DND-41 (cell line): ENCODE measurements at places on chromosomes 4 and X.

DNA sequence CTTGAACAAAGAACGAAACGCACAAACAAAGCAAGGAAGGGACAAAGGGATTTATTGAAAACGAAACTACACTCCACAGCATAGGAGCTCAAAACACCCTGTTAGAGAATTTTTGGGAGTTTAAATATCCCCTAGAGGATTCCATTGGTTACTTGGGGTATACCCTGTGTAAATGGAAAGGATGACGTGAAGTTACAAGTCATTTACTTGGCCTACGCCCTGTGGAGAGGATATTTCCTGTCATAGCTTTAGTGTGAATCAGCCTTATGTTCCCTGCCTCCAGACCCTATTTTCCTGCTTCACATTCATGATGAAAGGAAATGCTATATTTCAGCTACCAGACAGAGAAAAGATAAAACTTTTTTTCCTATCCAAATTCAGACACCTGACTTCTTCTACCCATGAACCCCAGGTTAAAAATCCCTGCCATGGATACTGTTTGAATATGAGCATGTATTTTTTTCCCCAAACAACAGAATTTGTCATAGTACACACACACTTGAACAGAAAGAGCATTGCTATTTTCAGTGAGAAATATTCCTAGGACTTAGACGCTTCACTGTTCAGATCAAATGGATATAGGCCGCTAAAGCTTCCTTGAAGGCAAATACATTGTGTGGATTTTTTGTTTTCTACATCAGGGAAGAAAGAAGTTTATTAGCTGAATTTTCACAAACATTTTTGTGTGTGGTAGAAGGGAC lies 20.4 kb downstream of the PIN4 start:
- no peak for DNase-seq

GRCh38 chr4:169565606-169566005 lies 46.8 kb downstream of the NEK1 start:
- no peak for DNase-seq

GRCh38 chr4:46386570-46386969 lies 3.4 kb downstream of the GABRA2 start:
- no peak for DNase-seq

GRCh38 chr4:79445371-79445781 lies 37.3 kb upstream of the GK2 start:
- DNase-seq: no peak

- no peak for DNase-seq
Measured at GRCh38 chr4:83150653-83151330, 36.3 kb upstream of the PLAC8 start.

GRCh38 chr4:161926033-161926828 lies 237.6 kb downstream of the FSTL5 start:
- DNase-seq: no peak

- DNase-seq: no peak
Measured at GRCh38 chrX:107565015-107565414, 63.3 kb upstream of the PRPS1 start.

DNA sequence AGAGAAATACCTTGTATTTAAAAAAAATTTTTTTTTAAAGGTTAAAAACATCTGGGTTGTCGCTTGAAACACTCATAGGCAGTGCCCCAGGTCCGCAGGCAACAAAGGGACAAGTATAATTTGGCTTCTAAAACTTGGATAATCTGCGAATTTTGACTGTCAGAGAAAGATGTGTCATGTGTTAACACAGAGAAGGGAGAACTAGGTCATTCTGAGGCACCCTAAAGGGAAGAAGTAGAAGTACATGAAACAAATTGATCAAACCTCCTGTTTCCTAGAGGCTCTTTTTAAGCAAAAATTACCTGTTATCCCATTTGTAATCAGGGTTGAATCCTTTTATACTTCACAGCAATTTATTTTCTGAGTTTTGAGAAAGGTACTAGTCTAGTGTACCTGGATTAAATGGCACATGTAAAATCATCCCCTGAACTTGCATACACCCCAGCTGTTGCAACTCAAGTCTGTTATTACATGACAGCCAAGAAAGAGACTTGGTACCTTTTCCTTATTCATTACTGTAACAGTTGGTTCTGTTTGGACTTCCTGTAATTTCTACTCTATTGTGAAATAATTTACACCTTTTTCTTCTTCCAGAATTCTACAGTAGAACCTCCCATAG lies 1.7 kb downstream of the SRD5A3 start:
- DNase-seq: no peak

DNA sequence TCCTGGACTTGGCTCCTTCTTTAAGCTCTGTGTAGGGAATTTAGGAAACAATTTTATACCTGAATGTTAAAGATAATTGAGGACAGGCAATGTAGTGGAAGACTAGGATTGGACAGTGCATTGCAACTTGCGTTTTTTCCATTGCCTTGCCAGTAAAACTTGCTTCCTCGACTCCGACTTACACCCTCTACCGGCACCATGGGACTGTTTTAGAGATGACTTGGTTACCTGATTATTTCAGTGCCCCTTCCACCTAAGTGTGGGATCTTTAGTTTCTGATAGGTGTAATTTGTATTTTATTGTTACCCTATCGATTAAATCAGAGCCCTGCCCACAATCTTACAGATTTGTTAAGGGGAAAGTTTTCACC lies 1.2 kb downstream of the PRPS1 start:
- DNase-seq: peak; percentile 8

DNA sequence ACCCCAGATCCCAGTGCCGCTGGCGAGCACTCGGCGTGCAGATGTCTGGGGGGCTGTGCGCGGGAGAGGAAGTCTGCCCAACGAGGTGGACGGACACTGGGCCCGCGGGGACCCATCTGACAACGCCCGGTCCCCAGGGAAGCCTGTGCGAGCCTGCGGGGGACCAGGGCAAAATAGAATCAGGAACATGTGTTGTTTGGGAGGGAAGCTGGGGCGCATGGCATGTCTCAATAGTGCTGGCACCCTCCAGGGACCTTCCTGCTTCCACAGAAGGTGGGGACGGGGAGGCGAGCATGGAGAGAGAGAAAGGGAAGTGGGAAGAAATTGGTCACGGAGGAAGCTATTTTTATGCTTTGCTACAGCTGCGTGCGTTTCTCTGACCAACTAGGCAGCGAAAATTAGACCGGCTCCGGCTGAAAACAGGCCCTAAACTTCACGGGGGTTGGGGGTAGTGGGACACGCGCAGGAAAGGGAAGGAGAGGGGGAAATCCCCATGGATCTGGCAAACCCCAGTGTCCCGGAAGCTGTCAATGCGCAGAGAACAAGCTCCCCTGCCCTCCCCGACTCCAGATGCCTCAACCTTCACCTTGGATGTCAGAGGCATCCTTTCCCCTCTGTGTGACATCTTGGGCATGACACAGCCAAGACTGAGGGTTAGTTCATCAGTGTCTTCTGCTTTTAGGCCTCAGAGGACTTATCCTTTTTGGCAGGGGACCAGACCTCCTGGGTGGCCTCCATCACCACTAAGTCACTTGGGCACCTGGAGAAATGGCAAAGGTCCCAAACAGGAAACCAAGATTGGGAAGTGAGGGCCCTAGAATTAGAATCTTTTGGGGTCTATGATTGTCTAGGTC lies 169.8 kb upstream of the BCOR start:
- no peak for DNase-seq

DNA sequence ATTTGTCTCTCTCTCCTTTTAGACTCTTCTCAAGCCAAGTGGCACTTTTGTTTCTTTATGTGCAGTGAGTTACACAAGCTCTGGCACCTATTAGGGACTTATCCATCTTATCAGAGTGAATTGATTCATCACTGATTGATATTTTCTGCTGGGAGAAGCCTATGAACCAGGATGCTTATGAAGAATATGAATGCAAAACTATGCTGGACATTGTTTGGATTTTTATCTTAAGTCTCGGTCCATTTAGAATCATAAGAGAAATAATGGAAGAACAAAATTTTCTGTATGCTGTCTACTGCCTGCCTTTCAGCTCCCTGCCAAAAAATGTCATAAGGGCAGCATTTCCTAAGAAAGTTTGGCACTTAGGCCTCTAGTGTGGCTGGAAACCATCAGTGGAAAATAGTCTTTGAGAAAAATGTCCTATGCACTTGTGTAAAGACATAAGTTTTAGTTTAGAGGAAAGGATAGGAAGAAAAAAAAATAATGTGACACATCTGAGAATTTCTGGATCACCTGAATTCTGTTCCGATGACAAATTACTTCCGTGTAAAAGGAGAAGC lies 365.7 kb upstream of the MAD2L1 start:
- no peak for DNase-seq

- DNase-seq: no peak
Measured at GRCh38 chr4:72366601-72367000, 202.4 kb downstream of the ADAMTS3 start.

DNA sequence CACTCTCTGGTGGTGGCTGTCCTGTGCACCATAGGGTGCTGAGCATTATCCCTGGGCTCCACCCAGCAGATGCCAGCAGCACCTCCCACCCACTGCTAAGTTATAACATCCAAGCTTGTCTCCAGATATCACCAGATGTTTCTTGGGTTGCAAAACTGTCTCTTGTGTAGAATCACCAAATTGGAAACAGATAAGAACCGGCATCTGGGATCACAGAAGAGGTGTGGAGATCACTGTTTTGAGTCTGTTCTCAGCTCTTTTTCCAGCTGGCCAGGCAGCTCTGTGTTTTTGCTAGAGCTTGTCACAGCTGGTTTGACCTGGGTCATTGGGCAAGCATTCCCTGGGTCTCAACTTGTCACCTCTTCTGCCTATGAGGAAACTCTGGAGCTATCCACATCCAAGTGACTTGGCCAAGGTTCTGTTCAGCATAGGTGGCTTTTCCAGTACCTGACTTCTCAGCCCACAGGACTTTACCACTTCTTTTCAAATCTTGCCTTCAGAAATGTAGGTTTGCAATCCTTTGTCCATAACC lies 15.3 kb upstream of the PUDP start:
- DNase-seq: no peak

- DNase-seq: no peak
Measured at GRCh38 chr4:67575232-67576058, 16.9 kb downstream of the STAP1 start.

DNA sequence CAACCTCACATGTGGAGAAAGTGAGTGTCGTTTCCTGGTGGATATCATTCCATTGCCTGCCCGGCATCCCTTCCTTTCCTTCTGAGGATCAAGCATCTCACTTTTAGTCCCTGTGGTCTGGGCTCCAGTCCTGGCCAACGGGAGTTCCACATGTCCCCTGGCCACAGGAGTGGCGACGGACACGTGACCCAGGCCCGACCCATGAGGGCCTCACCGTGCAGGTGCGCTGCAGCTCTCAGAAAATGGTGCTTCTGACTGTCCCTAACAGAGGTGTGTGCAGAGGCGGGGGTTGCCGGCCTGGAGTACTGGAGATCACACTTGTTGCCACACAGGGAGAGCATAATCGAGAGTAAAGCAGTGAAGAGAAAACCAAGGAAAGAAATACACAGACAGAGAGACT lies 476.9 kb upstream of the FRG1 start:
- no peak for DNase-seq

- DNase-seq: no peak
Measured at GRCh38 chr4:72971572-72971971, 97.9 kb downstream of the COX18 start.

DNA sequence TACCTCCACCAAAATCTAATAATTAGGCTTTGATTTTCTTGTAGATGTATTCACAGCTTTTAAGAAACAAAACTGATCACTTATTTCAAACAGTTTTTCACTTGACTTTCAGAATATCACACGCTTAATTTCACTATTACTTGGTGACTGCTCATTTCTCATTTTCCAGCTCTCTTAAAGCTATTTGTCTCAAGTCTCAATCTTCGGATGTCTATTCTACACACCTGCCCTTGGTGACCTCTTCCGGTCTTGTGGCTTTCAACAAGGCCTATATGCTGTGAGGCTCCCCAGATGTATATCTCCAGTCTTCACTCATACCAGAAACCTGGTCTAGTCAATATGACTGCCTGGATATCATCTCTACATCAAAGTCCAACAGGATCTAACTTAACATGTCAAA lies 34.9 kb upstream of the ANXA10 start:
- DNase-seq: no peak

GRCh38 chrX:150482537-150483206 lies 85.7 kb upstream of the MTM1 start:
- DNase-seq: no peak

- no peak for DNase-seq
Measured at GRCh38 chr4:10732914-10733415, 48.4 kb upstream of the CLNK start.

DNA sequence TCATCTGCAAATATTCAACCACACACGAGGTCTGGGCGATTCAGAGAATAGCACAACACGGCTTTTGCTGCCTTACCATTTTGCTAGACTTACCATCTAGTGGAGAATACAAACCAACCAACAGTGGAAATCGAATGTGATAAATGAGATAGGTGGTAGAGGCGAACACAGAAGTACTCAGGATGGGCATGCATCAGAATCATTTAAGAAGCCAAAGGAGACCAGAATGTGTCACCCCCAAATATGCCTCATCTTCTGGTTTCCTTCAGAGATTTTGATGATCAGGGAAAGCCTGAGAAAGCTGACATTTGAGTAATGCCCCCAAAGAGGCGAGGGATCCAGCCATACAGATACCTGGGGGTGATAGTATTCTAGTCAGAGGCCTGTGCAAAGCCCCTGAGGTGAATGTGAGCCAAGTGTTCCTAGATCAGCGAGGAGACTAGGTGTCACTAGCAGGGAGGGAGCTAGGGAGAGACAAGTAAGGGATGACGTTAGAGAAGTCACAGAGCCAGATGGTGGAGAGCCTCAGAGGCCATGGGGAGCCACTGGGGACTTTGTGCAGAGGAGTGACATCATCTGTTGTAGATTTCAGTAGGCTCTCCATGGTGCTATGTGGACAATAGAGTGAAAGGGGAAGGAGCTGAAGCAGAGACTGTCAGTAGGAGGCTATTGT lies 1.7 kb downstream of the MTMR1 start:
- DNase-seq: peak; percentile 51

DNA sequence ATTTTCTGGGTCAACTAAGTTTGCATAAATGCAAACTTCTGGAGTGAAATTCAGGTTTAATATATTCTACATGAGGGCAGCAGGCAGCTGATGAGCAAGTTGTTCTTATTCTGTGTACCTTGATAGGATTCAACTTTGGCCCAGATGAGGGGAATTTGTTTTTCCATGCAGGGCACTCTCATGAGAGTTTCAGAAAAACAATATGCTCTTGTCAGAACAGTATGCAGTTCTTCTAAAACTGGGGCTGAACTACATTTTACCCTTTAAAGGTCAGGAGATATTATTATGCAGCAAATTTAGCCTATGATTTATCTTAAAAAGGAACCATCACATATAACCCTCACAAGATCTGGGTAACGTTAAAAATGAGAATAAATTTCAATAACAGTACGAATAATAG lies 19.2 kb downstream of the GPRIN3 start:
- DNase-seq: no peak

- no peak for DNase-seq
Measured at GRCh38 chrX:132692526-132692925, 203.7 kb upstream of the MBNL3 start.

DNA sequence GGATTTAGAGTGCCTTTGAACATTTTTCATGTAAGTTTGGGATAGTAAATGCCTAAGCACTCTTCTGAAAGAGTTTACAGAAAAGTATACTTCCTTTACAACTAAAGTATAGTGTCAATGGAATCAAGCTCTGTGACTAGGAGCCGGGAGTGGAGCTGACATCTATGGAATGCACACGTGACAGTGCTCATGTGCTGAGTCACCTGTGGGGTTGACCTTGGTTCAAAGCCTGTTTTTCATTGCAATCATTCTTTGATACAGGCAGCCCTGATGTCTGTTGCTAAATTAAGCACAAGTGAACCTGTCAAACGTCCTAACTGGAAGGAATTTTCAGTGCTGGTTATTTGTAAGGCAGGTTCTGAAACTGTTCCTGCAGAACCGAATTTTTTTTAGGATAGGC lies 82.5 kb downstream of the GPAT3 start:
- DNase-seq: no peak

- no peak for DNase-seq
Measured at GRCh38 chr4:98609934-98610333, 48.5 kb downstream of the TSPAN5 start.
